ENCODE measurements at places on chromosomes 13 and 19.
A peak's percentile ranks its signal among the peaks of the same experiment; 100 is the strongest.

GRCh38 chr13:84038001-84038400 lies 155.7 kb upstream of the SLITRK1 start:
- no peak for DNase-seq

- DNase-seq = no peak
Measured at GRCh38 chr19:4593409-4593851, 33.9 kb upstream of the SEMA6B start.

DNA sequence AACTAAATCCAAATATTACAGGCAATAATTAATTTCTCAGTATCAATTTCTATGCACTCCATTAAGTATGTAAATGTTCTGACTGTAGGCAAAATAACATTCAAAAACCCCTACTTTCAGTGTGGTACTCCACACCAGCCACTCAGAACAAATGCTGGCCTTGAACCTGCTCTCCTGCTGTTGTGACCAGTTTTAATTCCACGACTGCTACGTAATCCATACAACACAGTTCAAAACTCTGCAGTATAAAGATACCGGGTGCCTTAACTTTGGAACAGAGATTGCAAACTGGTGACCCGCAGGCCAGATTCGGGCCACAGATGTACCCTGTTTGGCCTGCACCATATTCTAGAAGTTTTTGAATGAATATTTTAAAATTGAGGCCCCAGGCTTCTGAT lies 30.4 kb downstream of the COL4A1 start:
- no peak for DNase-seq

DNA sequence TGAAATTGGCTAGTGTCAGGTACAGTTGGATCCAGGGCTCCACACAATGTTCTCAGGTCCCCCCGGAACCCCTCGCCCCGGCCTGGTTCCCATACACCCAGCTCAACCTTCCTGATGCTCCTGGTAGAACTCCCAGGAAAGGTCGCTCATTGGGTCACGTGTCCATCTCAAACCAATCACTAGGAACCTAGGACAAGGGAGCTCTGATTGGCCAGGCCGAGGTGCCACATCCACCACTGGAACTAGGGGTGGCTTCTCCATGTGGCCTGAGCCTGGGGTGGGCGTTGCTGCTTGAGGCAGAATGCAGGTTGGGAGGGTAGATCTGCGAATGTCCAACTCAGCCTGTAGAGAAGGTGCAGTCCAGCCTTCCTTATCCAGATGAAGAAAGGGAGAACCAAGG lies 6.9 kb upstream of the MEF2B start:
- no peak for DNase-seq

DNA sequence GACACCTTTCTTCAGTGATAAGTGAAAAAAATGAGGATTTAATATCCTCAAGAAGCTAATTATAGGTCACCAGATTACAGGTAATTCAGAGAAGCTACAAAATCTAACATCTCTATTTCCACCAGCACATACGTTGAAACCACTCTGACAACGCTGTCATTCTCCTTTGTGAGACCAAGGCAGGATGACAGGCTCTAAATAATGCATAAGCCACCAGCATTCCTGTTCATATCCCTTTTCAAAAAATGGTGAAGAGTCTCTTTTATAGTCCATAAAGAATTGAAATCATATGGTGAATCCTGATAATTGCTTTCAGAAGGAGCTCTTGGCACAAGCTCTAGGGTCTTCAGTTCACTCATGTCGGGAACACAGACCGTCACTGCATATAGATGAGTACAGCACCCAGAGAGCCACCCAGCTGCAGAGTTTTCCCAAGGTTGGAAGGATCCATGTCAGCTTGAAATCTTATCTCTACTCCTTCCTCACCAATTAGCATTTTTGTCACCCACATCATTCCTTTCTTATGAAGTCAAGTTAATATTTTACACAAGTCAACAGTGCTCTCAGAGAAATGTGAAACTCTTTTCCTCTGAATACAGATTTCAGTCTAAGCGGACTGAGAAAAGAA lies 431.4 kb downstream of the TBC1D4 start:
- no peak for DNase-seq

GRCh38 chr13:94706843-94707399 lies 5.4 kb downstream of the SOX21 start:
- no peak for DNase-seq

DNA sequence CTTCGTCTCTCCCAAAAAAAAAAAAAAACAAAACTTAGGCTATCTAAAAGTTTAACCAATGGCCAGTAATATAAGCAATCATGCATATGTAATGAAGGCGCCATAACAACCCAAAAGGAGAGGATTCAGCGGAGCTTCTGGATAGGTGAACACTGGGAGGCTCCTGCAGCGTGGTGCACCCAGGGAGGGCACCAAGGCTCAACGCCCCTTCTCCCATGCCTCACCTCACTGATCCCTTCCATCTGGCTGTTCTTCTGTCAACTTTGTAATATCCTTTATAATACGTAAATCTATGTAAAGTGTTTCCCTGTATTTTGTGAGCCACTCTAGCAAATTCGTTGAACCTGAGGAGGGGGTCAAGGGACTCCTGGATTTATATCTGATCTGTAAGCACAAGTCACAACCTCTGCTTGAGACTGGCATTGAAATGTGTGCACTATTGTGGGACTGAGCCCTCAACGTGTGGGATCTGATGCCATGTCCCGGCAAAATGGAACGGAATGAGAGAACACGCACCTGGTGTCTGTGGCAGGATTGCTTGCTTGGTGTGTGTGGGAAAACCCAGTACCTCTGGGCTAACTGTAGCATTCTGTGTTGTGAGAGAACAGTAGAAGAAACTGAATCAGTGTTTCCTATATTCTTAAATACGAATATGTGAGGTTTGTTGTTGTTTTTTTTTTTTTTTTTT lies 521 bp upstream of the ZNF665 start:
- no peak for DNase-seq

DNA sequence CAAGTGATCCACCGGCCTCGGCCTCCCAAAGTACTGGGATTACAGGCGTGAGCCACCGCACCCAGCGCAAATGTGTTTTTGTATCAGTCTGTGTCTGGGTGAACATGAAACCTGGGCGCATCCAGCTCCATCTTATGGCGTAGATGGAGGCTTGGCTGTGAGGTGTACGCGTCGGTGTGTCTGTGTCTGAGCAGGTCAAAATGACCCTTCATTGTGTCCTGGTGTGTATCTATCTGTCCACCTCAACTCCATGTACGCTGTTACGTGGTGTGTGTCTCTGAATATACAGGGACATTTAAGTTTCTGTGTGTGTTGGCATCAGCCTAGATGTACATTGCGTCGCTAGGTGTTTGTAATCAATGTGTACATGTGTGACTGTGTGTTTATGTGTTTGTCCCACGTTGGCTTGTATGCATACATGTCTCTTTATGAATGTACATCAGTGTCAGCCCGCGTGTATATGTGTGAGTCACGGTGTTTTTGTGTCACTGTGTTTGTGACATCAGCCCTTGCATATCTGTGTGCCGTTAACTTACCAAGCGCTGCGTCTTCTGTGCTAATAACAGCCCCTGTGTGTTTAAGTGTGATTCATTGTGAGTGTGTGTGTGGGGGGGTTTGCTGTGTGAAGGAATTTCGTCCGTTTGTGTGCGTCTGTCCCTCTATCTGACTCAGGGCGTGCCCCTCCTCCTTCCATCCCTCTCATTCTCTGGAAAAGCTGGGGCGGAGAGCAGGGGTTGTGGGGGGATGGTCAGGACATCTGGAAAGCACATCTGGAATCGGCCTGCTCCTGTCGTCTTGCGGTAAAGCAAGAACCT lies 6.4 kb downstream of the AXL start:
- DNase-seq = no peak

GRCh38 chr13:91904005-91904404 lies 505.6 kb downstream of the GPC5 start:
- no peak for DNase-seq

DNA sequence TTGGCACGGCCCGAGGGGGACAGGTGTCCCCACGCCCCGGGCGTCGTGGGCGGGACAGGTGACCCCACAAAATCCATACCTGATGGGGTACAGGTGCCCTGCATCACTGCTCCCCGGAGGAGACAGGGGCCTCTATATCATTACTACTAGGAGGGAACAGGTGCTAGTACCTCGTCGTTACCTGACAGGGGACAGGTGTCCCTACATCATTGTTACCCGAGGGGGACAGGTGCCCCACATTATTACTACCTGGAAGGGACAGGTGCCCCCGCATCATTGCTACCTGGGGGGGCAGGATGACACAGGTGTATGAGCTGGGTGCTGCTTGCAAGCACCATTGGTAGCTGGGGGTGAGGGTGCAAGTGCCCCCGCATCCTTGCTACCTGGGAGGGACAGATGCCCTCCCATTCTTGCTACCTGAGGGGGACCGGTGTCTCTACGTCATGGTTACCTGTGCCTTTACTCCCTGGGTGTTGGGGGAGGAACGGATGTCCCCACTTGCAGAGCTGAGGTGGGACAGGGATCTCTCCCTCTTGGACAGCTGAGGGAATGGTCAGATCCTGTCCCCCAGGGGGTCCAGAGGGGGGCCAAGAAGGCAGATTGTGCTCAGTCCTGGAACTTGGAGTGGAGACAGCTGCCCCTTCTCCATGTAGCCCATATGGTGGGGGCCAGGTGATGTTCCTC lies 620 bp downstream of the CRTC1 start:
- DNase-seq = no peak

- DNase-seq = peak; percentile 87
Measured at GRCh38 chr19:16957151-16957701, 68.4 kb downstream of the F2RL3 start.

GRCh38 chr13:102466610-102467190 lies 64.9 kb upstream of the FGF14 start:
- DNase-seq = no peak

DNA sequence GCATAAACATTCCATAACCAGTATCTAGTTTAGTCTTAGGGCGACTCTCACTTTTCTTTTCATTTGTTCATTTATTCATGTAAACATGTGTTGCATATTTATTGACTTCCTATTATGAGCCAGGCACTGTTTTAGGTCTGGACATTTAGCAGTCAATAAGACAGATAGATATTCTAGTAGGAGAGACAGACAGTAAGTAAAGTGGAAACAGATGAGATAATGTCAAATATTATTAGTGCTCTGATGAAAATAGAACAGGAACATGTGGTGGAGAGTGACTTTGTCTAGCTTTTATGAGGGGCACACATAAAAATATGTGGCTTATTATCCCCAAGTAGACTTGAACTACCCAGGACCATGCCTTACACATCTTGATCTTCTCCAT lies 193.0 kb downstream of the NDFIP2 start:
- DNase-seq = no peak

DNA sequence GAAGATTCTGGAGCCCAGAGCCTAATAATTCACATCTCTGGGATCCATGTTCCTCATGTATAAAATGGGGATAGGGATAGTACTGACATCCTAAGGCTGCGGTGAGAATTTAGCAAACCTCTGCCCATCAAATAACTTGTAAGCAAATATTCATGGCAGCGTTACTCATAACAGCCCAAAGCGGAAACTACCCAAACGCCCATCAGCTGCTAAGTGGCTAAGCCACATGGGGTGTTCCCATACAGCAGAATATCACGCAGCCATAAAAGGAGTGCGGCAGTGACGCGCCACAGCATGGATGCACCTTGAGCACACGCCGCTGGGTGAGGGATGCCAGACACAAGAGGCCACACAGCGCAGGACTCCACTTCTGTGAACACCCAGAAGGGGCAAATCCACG lies 19.7 kb downstream of the VRK3 start:
- DNase-seq = no peak

DNA sequence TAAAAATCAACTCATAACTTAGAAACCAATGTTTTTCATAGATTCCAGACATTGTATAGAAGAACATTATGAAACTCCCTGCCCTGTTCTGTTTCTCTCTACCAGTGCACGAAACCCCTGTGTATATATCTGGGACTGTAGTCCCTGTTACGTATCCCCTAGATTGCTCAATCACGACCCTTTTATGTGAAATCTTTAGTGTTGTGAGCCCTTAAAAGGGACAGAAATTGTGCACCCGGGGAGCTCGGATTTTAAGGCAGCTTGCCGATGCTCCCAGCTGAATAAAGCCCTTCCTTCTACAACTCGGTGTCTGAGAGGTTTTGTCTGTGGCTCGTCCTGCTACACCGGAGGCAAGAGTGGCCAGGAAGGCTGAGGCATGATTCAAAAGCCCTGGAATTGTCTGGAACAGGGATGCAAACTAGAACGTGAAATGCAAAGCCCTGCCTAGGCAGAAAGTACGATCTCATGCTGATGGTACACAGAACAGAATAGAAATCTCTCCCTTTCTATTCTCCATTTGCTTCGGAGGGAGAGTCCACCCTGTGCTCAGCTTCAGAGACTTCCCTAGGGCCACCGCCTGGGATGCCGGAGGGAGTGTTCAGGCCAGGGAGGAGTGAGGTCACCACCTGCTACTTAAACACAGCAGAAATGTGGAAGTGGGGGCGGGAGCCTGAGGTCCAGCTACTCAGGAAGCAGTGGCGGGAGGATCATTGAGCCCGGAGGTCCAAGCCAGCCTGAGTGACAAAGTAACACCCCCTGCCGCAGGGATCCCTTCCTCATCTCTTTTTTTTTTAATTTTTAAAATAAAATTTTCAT lies 758 bp upstream of the ZNF888 start:
- no peak for DNase-seq

GRCh38 chr13:67308004-67308772 lies 78.1 kb upstream of the PCDH9 start:
- DNase-seq = no peak

GRCh38 chr13:73954808-73955207 lies 179.4 kb downstream of the KLF12 start:
- no peak for DNase-seq

- peak; percentile 97 for DNase-seq
Measured at GRCh38 chr19:44718441-44719261, 19.7 kb downstream of the CEACAM16 start.

GRCh38 chr19:40529093-40529954 lies 47.3 kb upstream of the SHKBP1 start:
- DNase-seq = peak; percentile 84

- DNase-seq = no peak
Measured at GRCh38 chr19:42229301-42229854, 9.3 kb downstream of the ZNF526 start.

DNA sequence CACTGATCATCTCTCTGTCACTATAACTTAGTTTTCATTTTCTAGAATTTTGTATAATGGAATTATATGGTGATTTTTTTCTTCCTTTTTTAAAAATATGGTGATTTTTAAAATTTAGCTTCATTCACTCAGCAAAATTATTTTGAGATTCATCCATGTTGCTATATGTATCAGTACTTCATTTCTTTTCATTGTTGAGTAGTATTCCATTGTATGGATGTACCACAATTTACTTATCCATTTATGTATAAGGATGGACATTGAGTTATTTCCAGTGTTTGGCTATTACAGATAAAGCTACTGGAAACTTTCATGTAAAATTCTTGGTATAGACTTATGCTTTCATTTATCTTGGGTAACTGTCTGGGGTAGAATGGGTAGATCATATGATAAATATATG lies 12.8 kb downstream of the ZNF546 start:
- no peak for DNase-seq

DNA sequence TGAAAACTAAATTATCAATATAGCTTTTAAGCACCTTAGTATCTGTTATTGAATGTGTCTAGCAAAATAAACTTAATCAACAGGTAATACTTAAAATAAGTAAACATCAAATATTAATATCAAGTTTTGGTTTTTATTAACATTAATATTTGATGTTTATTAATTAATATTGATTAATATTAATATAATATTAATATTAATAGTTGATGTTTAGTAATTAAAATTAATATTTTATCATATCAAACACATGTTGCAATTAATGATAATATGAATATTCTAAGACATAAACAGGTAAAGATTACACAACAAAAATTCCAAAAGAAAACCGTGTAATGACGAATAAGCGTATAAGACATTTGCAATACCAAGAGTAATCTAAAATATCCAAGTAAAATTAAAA lies 222.8 kb upstream of the PRR20A start:
- DNase-seq = no peak

- no peak for DNase-seq
Measured at GRCh38 chr19:33157906-33158305, 26.0 kb downstream of the WDR88 start.
